ENCODE measurements at places on chromosomes 12 and 14.

DNA sequence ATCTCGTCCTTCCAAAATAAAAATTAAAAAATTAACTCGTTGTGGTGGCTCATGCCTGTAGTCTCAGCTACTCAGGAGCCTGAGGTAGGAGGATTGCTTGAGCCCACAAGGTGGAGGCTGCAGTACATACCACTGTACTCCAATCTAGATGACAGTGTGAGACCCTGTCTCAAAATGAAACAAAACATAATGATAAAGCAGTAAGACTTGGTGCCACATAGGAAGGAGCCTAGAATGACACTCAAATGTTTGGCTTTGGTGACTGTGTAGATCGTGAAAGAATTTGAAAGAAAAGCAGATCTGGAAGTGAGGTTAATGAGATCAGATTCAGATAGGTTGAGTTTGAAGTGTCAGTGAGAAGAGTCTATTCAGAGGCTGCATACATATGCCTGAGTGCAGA lies 150.1 kb upstream of the ATP2B1 start:
- no peak for DNase-seq

GRCh38 chr14:72049462-72049861 lies 117.2 kb downstream of the RGS6 start:
- no peak for DNase-seq

DNA sequence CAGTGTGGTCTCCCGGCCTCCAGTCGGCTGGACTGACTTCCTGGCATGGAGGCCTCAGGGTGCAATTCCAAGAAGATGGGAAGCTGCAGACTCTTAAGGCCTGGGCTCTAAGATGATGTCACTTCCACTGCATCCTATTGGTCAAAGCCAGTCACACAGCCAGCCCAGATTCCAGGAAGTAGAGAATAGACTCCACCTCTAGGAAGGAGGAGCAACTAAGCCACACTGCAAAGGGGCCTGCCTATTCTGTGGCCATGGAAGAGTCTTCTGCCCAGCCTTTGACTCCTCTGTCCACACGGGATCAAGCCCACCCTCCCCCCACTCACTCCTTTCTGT lies 103.9 kb upstream of the RFLNA start:
- DNase-seq = no peak

GRCh38 chr12:104583301-104583700 lies 126.6 kb downstream of the CHST11 start:
- DNase-seq = no peak

DNA sequence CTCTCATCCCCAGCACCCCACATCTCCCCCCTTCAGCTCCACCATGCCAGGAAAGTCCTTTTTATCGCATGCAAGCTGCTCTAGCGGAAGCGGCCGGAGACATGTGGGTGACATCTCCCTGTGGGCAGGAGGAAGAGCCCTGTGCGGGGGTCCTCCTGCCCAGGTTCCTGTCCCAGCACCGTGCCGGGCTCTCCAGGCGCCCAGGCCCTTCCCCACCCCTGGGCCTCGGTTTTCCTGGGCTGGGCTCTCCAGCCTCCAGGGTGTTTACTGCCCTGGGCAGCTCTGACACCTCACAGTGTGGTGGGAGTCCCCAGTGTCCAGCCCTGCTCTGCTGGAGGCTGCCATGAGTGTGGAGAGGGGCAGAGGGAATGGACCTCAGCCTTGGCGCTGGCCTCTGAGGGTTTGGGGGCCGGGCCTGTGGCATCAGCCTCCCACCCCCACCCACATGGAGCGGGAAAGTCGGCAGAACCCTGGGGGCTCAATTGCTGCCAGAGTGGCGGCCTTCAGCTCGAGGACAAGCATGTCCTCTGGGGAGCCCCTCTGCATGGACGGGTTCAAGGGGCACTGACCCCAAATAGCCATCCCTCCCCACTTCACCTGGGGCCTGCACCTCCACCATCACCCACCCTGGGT lies 16.9 kb downstream of the ASPG start:
- DNase-seq = no peak

GRCh38 chr12:43261701-43262100 lies 290.3 kb downstream of the ADAMTS20 start:
- DNase-seq = no peak

DNA sequence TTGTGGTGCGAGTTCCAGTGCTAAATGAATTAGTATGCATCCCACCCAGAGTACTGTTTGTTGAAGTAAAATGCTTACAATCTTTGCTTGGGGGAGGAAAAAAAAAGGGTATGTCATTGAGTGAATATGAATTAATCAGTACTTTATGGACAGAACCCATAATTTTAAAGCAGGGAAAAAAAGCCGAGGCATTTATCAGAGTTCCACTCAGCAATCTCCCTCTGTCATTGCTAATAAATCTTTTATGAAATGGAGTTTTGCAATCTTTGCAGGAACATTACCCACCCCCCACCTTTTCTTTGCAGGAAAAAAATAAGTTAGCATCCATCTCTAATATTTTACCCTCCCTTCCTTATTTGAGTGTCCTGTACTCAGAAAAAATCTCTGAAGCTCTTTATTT lies 127.9 kb upstream of the TMPO start:
- no peak for DNase-seq

DNA sequence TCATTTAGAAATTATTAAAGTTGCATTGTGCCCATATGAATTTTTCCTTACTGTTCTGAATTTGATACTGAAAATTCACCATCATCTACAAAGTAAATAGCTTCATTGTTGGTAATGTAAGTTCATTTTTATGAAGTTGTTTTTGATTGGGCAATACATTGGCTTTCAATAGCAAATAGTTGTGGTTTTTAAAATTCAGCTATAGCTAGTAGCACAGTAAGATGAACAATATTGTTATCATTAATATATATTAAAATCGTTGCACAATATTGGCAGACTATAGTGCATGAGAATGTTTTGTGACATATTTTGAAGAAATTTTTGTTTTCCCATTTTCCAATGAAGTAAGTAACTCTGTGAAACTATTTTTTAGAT lies 575.0 kb downstream of the PRKD1 start:
- no peak for DNase-seq

DNA sequence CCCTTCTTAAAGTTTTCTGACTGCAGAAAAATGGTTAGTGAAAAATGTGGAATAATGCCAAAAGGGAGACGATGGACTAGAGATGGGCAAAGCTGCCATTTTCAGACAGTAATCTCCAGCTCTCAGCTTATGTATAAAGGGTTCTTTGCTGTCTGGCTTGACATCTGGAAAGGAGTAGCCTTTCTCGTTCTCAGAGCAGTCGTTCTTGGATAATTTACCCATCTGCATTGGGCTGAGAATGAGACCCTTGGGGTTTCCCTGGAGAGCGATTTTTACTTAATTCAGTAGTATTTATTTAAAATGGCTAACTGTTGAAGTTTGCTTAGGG lies 1.2 kb downstream of the NUDT4 start:
- DNase-seq = no peak

DNA sequence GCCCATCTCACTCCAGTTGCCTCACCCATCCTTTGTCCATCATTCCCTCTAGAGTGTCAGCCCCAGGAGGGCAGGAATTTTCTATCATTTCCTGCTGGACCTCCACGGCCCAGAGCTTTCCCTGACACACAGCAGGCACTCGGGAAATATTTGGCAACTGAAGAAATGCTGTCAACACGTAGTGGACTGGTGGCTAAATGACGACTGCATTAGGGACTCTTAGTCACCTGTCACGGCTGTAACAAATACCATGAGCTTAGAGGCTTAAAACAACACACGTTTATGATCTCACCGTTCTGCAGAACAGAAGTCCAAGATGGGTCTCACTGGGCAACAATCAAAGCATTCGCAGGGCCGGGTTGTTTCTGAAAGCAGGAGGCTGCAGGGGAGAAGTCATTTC lies 91.3 kb downstream of the PHETA1 start:
- DNase-seq = no peak

GRCh38 chr12:11880381-11880780 lies 190.4 kb upstream of the BCL2L14 start:
- no peak for DNase-seq

DNA sequence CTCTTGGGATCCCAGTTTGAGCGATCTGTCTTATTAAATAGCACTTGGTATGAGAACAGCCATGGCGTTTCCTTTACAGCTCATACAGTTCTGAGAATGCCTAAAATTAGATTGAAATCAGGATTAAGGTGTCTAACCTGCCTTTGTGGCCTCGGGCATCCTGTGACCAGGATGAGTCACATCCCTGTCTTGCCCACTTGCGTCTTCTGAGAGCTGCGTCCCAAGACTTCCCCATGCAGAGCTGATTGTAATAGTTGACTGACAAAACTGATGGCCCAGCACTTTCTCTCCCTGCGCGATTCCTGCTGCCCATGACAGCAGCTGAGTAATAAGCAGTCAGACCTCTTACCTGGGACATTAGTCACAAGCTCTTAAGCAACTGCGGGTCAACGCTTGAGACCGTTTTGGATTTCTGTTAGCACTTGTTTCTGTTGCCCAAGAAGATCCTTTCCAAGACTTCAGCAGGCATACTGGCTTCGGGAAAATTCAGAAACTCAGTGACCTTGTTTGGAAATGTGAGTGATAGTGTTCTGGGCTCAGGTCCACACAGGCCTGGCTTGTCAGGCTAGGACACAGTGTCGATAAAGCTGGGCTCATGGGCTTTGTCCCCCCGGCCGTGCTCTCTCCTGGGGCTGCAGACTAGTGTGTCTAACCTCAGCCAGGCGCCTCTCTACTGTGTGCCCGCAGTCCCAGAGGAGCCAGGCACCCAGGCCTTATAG lies 169.9 kb upstream of the HIF1A start:
- no peak for DNase-seq

DNA sequence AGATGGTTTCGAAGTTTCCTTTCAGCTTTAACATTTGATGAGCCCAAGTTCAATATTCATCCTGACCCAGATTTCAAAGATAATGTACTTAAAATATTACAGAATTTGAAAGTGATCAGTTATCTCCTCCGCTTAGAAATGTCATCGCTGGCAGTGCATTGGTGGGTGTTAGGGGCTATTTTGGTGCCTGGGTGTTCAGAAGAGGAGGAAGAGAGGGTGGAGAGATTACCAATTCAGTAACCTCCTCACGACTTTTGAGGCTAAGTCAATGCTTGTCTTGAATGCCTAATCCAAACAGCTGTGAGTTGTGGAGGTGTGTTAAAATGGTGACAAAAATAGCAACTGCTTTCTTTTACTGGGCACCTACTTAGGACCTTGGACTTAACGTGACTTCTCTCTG lies 13.8 kb upstream of the DGLUCY start:
- DNase-seq = no peak

DNA sequence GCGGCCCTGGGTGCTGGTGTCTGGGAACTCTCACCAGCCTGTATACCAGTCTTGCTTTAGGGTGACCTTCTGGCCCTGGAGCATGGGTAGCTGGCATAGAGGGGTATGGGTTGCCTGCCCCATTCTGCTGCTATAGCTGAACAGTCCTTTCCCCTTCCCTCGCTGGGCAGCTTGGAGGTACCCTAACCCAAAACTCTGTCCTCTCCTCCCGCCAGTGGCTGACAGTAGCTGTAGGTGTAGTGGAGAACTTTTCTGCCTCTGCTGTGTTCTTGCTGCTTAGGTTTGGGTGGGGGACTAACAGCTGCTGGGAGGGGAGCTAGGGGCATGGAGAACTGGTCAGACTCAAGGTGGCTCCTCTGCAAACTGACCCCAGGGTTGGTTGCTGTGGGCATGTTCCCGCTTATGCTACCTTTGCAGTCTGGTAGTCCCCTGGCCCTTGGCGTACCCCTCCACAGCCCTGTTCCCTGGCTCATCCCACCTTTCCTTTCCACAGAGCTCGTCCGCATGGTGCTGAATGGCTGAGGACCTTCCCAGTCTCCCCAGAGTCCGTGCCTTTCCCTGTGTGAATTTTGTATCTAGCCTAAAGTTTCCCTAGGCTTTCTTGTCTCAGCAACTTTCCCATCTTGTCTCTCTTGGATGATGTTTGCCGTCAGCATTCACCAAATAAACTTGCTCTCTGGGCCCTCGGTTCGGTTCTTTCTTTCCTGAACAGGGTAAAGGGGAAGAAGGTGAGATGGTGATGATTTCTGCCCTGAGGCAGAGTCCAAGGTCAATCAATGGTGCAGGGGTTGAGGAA lies 2.9 kb downstream of the MYL6 start:
- no peak for DNase-seq

GRCh38 chr12:103956509-103957027 lies 9.1 kb upstream of the TDG start:
- no peak for DNase-seq

DNA sequence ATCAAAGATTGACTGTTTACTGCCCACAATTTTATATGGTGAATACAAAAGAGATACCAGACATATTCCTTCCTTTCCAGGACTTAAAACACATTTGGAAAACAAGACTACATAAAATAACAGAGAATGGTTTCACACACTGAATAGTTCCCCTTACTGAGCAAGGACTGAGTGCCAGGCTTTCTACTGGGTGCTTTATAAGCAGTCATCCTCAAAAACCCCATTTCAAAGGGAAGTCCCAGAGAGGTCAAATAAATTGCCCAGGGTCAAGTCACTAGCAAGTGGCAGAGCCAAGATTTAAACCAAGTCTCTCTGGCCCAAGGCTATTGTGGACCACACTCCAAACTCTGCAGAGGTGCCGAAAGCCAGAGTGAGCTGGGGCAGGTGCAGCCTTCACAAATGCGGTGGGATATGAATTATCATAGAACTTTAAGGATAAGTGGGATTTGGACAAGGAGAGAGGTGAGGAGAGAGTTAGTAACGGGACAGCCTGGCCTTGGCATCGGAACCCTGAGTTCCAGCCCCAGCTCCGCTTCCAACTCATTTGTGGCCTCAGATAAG lies 9.1 kb upstream of the RPAP3 start:
- DNase-seq = no peak

- DNase-seq = no peak
These were observed 34.7 kb downstream of the SPTB start for GRCh38 chr14:64844969-64845536.

- DNase-seq = no peak
These were observed 144.2 kb upstream of the FRMD6 start for GRCh38 chr14:51507511-51507905.

DNA sequence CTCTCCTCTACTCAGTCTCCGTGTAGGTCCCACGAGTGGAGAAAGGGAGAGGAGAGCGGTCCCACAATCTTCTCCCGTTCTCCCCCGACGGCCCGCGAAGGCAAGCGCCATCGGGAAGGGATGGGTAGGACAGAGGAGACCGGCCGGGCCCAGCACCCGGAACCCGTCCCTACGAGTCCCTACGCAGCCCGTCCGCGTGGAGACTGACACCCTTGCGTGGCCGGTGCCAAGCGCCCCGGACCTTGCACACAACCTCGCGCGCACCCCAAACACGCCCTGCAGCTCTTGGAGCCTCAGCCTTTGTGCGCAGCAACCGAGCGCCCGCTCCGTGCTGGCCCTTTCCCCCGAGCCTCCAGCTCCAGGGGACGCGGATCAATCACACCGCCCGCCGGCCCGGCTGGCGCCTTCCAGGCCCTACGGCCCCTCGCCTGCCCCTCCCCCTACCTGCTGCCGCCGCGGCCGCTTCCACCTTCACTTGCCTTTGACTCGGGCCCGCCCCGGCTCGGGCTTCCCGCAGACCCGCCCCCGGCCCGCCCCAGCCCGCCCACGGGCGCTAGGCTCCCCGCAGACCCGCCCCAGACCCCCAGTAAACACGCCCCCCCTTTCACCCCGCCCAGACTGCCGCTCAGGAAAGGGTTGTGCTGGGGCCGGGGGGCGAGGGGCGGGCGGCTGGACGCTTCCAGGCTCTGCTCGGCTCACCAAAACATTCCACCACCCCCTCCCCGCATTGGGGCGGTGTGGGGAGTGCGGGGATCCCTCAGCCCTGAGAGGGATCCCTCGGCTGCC lies at the start of gene NDRG2:
TSS of gene NDRG2 (minus strand) at position 477 of the 786 bp plus-strand sequence. CDS start 1,746 bp downstream, outside the sequence.
- peak; percentile 72 for DNase-seq

All from T-cell (primary cell).